Jurkat, Clone E6-1 (cell line): ENCODE measurements at places on chromosomes 11 and 22.

DNA sequence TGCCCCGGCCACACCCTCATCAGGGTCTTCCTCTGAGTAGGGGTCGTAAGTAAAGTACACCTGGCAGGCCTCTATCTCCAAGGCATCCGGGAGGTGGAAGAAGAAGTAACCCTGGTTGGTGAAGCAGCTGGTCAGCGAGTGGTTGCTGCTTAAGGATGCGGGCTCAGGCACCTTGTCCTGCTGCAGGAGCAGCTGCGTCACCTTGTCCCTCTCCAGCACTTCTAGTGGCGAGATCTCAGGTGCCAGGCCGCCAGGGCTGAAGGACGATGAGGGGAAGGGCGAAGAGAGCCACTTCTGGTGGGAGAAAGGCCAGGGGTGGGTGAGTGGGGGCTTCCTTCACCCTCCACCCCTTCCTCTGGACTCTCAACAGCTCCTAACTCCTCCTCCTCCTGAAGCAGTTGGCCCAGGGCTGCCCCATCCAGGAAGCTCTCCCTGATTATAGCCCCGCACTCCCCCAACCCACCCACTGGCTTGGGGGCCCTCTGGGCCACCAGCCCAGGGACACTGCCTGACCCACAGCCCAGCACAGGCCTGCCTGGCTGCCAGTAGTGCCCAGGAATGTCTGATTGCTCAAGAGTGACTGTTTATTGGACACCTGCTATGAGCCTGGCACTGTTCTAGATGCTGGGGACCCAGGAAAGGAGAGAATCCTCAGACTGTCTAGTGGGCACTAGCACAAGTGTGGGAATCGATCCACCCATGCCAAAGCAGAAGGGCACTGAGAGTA lies 19.2 kb upstream of the TMPRSS6 start:
- no peak for DNase-seq

GRCh38 chr11:1229471-1230120 lies 6.7 kb downstream of the MUC5B start:
- DNase-seq, result no peak

GRCh38 chr11:29161191-29161590 lies 855.6 kb downstream of the KCNA4 start:
- no peak for DNase-seq

DNA sequence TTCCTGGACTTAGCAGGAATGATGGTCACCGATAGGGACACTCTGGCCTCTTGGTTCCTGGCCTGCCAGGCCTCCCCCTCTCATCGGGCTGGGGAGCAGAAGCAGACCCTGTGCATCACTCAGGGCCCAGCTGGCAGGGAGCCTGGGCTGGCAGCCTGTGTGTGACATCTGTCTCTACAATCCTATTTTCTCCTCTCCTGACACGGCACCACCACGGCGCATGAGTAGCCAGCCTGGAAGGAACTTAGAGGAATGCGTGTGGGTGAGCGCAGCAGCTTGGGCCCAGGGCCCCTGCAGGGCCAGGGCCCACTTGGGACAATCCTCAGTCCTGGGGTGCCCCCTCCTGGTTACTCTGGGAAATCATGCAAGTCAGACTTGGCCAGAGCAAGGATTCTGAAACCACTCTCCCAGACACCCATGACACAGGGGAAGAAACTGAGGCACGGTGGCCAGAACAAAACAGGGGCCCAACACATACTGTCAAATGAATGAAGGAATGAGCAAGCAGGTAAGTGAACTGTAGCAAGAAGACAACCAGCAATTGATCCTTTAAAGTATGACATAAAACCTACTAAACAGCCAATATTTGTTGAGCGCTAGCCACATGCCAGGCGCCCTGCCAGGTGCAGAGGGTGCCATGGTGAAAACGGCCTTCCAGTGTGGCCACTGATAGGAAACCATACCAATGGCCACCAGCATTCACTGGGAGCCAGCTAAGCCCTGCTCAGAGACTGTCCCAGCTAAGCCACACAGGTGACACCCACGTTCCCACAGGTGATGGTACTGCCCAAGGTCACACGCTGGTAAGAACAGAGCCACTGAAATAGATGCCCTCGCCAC lies 13.3 kb downstream of the RSPH14 start:
- DNase-seq, result peak; percentile 63

DNA sequence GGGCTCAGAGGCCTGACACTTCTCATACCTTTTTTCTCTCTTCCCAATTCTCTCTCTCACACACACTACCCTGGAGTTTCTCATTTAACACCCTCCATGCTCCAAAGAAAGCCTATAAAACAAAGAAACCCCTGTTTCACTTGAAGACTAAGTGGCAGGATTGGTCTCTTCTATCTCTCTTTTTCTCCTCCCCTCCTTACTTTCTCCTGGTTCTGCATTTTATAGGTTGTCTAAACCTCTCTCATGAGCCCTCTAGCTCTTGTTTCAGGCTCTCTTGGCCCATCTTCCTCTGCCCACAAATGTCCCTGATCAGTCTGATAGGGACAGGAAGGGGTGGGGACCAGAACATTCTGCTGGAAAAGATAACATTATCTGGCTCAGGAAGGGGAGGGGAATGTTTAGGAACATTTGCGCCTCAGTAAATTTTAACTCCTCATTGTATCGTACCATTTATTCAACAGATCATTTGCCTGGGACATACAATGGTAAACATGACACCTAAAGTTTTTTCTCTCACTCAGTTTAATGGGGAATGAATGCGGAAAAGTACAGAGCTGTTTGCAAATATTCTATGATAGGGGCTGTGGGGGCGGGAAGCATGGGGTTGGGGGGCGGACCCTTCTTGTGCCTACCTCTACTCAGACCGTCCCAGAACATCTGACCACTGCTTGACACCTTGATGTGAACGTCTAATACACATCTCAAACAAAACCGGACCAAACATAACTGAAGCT lies 10.8 kb downstream of the CRYBA4 start:
- no peak for DNase-seq
